ENCODE measurements at places on chromosomes 3 and 15.

DNA sequence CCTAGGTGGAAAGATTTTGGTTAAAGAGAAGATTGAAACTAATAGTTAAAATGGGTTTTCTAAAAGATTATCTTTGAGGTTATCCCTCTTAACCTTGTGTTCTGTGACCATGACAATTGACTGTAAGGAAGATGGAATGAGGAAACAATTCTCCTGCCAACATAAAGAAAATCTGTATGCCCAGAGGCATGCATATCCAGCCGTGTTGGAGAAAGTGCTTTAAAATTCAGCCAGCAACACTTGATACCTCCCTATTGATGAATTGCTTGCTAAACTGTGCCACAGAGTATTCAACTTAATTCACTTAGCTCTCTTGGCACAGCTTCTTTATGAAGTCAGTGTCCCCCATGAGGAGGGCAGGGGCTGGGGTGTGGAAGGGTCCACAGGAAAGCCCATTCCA lies 203.5 kb downstream of the UBE2E2 start:
- no peak for DNase-seq

GRCh38 chr3:155385896-155386625 lies 92.6 kb upstream of the STRIT1 start:
- no peak for DNase-seq

GRCh38 chr15:38247336-38247735 lies 5.3 kb upstream of the SPRED1 start:
- DNase-seq = no peak

GRCh38 chr15:81894061-81894460 lies 151.8 kb downstream of the MEX3B start:
- DNase-seq = no peak

- peak; percentile 34 for DNase-seq
Measured at GRCh38 chr15:59294574-59295260, 78.0 kb downstream of the MYO1E start.

DNA sequence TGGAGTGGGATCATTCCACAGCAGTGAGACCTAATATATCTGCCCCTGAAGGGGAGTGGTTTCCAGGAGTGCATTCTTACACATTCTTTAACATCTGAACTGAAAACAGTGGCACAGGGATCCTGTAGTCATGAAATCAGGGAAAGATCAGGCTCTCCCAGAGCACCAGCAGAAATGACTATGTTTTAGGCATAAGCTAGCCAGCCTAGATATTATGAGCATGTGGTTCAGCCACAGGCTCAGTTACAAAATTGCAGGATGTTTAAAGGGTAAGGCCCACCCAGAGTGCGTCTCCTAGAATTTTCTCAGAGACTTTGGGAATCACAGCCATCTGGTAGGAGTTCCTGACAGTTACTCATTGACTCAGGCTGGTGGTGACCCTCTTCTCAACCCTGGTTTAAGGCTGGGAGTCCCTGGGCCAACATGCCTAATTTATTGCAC lies 20.9 kb downstream of the FSTL1 start:
- no peak for DNase-seq

GRCh38 chr3:108085810-108086350 lies 5.0 kb downstream of the CD47 start:
- DNase-seq = no peak

GRCh38 chr15:31585240-31585639 lies 258.6 kb downstream of the KLF13 start:
- DNase-seq = no peak

DNA sequence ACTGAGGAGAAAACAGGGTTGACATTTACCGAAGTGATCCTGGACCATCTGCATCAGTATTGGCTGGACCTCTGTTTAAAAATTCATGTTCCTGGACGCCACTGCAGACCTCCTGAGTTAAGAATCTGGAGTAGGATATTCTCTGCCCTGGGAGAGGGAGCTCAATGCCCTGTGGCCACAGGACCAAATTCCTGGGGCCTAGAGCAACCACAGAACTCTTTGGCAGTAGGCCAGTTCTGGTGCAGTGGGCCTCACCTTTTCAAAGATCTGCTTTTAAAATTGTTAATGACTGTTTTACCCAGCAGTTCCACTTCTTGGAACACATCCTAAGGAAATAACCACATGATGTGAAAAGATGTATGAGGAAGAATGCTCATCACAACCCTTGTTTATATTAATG lies 133.3 kb upstream of the ADPGK start:
- DNase-seq = peak; percentile 13

GRCh38 chr15:89144491-89144890 lies 56.2 kb downstream of the ABHD2 start:
- DNase-seq = no peak

DNA sequence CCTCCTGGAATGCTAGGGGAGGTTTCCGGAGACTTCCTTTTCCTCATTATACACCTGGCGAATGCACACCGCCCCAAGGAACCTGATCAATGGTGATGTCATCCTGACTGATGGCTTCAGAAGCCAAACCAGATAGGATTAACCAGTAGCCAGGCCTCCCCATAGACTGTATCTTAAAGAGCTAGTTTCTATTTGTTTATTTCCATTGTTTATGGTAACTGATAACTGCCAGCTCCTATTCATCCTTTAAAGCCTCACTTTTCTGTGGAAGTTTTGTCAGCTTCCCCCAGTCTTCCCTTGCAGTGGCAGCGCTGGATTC lies at the start of gene MKRN2OS:
Gene MKRN2OS, minus strand, starts transcription at position 27 of the 319 bp plus-strand sequence. CDS start 35 bp downstream, outside the sequence.
- DNase-seq = no peak

DNA sequence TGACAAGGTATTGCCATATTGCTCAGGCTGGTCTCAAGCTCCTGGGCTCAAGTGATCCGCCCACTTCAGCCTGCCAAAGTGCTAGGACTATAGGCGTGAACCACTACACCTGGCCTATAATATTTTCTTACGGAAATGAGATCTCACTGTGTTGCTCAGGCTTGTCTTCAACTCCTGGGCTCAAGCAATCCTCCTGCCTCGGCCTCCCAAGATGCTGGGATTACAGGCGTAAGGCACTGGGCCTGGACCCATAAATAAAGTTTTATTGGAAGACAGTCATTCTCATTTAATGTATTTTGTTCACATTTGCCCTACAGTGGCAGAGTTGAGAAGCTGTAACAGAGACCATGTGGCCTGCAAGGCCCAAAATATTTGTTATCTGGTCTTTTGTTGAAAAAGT lies 142.1 kb downstream of the RBPMS2 start:
- no peak for DNase-seq

DNA sequence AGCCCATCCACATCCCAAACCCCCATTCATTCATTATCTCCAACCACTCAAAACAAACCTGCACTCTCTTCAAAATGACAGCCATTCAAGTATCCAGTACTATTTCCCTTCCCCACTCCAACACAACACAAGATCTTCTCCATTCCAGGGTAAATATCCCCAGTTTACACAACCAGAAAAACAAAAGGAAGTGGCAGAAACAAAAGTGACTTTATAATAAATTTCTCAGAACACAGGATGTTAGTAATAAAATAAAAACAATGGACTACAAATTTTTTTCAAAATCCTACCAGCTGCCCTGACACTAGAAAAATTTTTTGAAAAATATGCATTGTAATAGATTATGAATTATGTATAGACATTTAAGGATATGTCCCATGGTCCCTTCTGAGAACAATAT lies 14.2 kb downstream of the CPA3 start:
- DNase-seq = no peak

DNA sequence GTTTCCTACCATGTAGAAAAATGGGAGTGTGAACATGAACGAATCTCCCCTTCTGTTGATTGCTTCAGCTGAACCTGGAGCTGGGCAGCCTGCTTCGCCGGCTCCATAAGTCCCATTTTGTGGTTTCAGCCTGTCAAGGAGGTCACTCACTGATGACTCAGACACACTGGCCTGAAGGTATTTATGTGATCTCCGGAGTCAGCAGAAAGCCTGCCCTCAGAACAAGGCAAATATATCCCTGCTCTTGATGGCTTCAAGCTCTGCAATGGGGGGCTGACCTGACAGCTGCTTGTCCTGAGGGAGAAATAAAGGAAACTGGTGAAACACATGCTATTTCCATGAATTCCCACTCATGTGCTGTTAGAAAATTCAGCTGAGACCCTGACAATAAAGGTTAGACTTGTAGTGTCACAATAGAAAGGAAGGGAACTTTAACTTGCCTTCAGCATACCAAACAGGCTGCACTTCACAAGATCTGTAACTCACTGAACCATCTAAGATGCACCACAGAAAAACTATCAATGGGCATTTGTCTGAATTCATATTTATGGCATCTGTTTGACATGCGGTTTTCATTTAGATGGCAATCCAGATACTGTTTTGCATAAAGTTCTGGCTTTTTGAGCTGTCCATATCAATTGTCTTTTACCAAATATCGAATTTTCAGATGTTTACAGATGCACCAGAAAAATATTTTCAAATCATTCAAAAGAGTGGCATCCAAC lies 282.0 kb upstream of the VEPH1 start:
- no peak for DNase-seq

GRCh38 chr3:24828011-24828410 lies 333.4 kb upstream of the THRB start:
- no peak for DNase-seq

GRCh38 chr3:150434234-150434633 lies 26.1 kb downstream of the TSC22D2 start:
- no peak for DNase-seq

GRCh38 chr3:165434516-165434915 lies 238.3 kb upstream of the SLITRK3 start:
- DNase-seq = no peak

DNA sequence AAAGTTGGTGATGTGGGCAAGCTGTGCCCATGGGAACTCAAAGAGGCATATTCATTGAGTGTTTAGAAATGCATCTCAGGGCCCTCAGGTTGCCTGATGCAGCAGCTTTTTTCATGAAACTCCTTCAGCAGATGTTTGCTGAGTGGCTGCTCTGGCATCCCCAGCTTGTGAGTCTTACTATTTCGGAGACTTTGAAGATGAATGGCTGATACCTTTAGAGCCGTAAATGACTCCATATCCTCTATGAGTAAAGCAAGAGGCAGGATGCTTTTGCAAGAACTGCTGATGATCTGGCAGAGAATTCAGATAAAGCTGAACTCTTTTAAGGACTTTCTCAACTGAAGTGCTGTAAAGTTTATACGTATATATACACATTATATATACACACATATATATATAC lies 384.3 kb downstream of the CACNA2D3 start:
- no peak for DNase-seq

DNA sequence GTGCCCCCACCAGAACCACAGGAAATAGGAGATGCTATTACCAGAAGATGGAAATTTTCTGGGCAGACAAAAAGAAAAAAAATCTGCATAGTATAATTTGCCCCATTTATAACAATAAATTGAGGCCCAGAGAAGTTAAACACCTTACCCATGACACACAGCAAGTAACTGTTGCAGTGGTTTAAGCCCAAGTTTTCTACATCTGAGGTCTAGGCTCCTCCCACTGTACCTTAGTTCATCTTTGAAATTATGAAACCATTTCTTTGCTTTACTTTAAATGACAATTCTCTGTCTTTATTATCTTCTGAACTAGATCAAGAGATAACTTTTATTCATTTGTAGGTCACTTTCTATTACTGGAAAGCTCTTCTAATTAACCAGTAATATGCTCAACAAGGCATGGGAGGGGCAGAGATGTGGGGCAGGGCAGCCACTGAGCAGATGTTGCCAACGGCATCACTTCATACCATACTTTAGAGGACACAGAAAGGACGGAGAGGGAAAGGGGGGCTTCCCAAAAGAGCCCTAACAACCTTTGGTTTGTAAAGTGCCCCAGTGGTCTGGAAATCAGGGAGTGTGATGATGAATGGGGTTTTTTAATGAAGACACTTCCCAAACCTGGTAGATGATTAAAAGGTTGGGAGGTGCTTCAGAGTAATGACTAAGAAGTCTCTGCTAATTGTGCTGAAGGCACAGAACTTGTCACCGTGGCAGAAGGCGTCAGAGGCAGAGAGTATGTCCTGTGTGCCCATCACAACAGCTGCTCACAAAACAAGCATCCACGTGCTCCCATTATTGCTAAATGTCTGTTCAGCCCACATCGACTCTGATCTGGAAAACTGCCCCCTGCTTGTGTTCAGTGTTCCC lies 342.5 kb downstream of the SHQ1 start:
- no peak for DNase-seq

- DNase-seq = no peak
Measured at GRCh38 chr15:70345251-70346019, 247.7 kb upstream of the TLE3 start.

- DNase-seq = no peak
Measured at GRCh38 chr3:113194823-113195401, 16.4 kb upstream of the BOC start.

DNA sequence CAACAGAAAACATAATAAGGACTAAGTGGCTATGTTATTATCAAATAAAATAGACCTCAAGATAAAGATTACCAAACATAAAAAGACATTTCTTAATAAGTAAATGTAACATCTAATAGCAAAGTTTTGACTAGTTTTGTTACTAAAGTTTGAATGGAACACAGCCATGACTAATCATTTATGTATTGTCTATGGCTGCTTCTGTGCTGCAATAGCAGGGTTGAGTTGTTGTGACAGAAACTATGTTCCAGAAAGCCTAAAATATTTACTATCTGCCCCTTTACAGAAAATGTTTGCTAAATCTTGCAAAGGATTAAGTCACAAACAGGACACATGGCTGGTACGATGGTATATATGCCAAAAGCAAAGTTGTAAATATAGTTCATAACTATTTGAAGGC lies 37.9 kb upstream of the MYH15 start:
- DNase-seq = no peak

DNA sequence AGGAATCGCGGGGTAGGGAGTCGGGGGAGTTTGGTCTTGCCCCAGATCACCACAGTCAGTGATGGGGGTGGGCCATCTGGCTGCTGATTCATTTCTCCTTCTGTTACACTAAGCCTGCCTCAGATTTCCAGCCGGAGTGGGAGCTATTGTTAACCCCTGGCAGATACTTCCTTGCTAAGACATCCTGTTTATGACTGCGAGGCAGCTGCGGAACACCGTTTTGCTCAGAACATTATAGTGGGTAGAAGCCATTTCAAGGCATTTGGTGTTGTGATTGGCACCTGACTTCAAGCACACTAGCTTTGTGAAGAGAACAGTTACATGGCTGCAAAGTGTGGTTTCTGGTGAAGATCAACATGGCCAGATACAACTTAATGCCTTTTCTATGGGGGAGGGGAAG lies 73.8 kb downstream of the FLNB start:
- DNase-seq = no peak

DNA sequence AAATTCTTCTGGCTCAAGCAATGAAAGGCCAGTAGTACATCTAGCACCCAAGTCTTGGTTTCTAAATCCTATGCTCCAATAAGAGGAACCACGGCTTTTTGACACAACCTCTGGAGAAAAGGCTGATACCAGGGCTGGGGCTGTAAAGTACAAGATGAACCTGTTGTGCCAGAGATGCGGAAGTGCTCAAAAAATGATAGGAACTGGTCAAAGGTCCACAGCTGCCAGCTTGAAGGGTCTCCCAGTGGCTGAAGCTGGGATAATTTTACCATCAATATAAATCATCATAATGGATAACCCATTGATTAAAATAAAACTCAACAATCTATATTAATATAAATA lies 558 bp upstream of the NCEH1 start:
- no peak for DNase-seq

- no peak for DNase-seq
Measured at GRCh38 chr15:38538328-38539007, 26.1 kb downstream of the RASGRP1 start.

- no peak for DNase-seq
Measured at GRCh38 chr3:141642215-141642614, 95.9 kb upstream of the RNF7 start.

GRCh38 chr15:62994975-62995681 lies 47.4 kb upstream of the TPM1 start:
- no peak for DNase-seq
